Fibroblast of lung (primary cell): ENCODE measurements at places on chromosomes 13 and 19.
A peak's percentile ranks its signal among the peaks of the same experiment; 100 is the strongest.

- no peak for DNase-seq
Measured at GRCh38 chr19:19548915-19549759, 11.1 kb downstream of the CILP2 start.

GRCh38 chr19:489418-490196, 6.7 kb upstream of the MADCAM1 start:
- DNase-seq: peak; percentile 38

DNA sequence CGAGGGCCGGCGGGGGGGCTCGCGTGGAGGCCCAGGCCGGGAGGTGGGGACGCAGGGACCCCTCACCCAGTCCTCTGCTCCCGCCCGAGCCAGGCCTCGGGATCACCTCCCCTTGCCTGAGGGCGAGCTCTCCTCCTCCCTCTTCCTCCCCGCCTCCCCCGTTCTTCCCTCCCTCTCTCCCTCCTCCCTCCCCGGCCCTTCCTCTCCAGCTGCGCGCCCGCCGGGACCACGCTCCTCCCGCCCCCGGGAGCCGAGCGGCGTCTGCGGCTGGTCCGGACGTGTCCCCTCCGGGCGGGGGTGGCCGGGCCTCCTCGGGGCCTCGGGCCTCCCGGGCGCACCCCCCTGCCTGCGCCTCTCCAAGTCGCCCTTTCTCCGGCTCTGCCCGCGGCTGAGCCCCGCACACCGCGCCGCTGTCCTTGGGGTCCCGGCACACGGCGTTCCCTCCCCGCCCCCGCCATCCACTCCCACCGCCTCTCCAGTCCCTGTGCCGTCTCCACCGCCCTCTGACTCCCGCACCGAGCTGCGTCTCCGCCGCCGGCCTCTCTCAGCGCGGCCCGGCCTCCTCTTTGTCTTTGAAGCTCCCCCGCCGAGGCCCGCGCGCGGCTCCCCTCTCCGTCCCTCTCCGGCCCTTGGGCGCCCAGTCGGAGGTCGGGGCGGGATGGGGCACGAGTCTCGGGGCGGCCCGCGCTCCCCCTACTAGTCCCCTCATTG, 5.7 kb downstream of the SOX1 start:
- DNase-seq: peak; percentile 8

GRCh38 chr13:45296259-45296658, 44.7 kb downstream of the TPT1 start:
- DNase-seq: no peak

DNA sequence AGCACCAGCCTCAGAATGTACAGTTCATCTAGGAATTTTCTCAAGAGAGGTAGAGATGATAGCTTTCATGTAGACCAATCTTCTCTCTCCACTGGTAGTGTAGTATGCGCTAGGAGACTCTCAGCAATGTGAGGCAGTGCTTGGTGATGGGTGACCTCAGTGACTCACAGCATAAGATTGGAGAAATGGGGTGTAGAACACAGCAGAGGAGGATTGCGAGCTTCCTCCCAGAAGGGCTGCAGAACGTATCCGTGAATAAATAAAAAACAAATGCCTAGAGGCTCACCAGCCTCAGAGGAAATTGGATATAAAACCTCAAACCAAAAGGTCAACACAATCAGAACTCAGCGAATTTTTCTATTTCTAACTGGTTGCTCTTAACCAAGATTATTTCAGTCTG, 182.9 kb upstream of the RXFP2 start:
- DNase-seq: no peak

DNA sequence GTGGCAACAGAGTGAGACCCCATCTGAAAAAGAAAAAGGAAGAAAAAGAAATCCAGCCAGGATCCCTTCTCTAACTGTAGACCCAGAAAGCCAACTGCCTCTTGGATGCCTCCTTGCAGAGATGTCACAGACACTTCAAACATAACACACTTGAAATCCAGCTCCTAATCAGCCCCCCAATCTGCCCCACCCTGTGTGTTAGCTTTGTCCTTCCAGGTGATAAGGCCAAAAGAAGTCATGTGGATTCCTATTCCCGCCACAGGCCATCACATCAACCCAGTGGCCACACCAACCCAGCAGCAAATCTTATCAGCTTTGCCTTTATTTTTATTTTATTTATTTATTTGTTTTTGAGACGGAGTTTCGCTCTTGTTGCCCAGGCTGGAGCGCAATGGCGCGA, 8.1 kb downstream of the BEST2 start:
- no peak for DNase-seq

DNA sequence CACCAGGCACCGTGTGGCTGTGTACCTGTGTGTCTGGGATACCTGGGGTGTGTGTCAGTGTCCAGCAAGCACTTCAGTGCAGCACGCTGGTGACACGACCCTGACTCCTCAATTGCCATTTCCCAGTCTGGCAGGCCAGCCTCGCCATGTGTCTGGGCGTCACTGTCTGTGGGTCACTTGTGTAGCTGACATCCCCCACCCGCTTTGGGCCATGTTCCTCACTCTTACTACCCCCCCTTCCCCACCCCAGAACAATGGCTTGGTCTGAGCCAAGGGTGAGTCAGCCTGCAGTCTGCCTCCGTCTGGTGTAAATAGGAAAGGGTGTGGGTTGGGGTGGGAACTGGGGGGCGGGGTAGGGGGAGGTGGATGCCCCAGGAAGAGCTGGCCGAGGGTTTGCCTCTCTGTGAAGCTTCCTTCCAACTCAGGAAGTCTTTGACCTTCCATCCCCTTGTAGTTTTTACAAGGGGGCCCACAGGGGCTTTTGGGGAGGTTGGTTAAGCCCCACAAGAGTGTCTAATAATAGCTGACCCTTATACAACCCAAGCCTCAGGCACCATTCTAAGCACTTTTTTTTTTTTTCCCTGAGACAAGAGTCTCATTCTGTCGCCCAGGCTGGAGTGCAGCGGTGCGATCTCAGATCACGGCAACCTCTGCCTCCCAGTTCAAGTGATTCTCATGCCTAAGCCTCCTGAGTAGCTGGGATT, 17.6 kb downstream of the NOVA2 start:
- no peak for DNase-seq

DNA sequence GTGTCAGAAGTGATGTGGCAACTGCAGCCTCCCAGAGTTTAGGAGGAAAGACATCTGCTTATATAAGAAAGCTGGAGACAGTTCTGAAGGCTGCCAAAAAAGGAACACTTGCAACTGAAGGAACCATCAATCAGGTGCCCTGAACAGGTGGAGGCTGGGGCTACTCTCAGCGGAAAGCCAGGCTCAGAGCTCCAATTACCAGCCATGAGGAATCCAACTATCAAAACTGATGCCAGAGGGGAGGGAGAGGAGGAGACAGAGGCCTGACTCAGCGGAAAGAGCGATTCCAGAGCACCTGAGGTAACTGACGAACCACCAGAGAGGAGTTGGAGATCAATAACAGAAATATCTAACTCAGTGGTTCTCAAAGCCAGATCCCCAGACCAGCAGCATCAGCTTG, 24.3 kb downstream of the LEUTX start:
- DNase-seq: no peak

DNA sequence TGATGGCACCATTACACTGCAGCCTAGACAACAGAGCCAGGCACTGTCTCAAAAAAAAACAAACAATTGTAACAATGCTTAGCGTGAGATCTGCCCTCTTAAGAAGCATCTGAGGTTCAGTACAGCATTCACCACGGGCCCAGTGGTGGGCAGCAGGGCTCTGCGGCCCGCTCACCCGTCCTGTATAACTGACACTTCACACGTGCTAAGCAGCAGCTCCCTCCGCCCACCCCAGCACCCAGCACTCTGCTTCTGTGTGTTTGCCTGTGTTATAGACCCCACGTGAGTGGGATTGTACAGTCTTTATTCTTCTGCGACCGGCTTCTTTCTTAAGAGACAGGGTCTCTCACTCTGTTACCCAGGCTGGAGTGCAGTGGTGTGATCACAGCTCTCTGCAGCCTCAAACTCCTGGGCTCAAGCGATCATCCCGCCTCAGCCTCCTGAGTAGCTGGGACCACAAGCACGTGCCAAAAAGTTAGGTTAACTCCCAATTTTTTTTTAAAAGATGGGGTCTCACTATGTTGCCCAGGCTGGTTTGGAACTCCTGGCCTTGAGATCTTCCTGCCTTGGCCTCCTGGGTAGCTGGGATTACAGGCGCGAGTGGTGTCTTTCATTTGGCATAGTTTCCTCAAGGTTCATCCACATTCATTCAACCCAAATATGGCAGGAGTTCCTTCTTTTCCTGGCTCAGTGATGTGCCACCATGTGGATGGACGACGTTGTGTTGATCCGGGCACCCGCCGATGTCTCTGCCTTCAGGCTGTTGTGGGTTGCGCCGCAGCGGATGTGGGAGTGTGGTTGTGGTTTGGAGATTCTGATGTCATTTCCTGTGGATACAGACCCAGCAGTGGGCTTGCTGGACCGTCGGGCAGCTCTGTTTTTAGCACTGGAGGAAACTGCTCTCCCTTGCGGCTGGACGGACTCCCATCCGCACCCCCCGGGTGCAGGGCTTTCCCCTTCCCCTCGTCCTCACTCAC, 170.0 kb downstream of the KDM4B start:
- DNase-seq: peak; percentile 92

GRCh38 chr19:49020931-49021895, 2.9 kb downstream of the CGB3 start:
- DNase-seq: no peak

DNA sequence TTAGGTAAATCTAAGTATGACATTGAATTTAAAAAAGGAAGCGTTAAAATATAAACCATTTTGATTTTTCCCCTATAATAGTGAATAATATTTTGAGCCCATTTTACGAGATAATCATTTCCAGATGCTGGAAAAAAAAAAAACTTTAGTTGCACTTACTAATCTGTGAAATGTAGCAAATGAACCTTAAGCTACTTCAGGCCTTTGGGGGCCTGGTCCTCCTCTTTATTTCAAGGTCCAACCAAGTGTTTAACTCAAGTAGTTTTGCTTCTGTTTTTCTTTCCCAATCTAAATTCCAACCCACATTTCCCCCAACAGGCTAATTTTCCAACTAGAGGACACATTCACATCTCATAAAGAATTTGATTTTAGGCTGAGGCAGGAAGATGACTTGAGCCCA, 101.2 kb downstream of the TNFRSF19 start:
- peak; percentile 63 for DNase-seq

GRCh38 chr13:43333176-43333575, 309.8 kb downstream of the DNAJC15 start:
- DNase-seq: no peak

DNA sequence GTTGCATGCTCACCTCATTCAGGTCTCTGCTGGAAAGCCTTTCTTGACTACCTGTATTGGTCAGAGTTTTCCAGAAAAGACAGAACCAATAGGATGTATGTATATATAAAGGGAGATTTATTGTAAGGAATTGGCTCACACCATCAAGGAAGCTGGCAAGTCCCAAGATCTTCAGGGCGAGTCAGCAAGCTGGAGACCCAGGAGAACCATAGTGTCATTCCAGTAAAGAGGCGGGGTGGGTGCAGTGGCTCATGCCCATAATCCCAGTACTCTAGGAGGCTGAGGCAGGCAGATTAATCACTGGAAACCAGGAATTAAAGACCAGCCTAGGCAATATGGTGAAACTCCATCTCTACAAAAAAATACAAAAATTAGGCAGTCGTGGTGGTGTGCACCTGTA, 30.4 kb upstream of the FARP1 start:
- DNase-seq: no peak

DNA sequence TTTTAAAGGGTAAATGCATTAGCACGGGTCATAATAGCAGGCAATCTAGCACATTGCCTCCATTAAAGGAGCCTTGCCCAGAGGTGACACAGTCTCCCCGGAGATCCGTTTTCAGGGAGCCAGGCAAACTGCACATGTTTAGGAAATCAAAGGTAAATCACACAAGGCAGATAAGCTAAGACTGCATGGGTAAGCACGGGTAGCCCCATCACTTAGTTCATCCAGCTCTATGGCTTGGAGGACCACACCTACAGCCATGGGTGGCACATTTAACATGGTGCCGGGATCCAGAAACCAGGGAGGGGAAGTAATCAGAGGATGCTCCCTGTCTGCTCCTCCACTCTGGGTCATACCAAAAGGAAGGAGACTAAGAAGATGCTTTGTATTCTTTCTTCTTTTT, 16.8 kb downstream of the LGALS16 start:
- DNase-seq: no peak

DNA sequence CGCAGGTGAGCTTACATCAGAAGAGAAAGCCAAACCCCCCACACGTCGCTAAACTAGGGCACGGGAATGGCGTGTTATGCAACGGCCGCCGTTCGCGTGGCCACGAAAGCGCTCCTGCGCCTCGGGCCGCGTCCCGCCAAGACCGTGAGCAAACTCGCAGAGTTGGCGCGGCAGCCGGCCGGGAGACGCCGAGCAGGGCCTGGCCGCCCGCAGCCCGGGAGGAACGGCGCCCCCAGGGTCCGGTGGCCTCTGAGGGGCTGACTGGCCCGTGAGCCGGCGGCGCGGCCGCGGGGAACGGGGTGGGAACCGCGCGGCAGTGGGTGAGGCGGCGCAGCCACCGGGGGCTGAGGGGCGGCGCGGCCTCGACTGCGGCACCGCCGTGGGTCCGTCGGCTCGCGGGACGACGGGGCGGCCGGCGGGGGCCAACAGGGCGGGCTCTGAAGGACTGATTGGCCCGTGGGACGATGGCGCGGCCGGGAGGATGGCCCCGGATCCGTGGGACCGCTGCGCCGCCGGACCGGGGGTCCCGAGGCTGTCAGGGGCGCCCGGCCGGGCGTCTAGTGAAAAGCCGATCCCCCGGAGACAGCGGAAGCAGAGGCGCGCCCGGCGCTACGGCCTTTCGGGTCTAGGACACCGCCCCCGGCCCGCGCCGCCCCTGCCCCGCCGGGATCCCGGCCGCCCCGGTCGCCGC, 903 bp downstream of the LATS2 start:
- DNase-seq: no peak

- no peak for DNase-seq
Measured at GRCh38 chr19:7916103-7916954, 1.7 kb downstream of the TGFBR3L start.

DNA sequence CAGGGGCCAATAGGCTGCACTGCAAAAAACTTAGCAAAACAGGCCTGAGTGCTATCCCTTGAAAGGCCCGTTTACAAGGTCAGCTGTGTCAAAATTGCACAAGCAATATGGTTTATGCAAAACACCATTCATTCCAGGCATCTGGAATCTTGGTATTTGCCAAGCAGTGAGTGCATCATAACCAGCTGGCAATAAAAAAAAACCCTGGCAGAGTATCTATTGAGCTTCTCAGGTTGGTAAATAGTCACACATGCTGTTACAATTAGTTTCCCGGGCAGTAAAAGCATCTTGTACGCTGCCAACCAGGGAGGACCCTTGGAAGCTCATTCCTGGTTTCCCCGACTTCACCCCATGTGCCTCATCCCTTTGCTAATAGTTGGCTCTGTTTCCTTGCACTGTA, 21.3 kb downstream of the ZNF77 start:
- DNase-seq: peak; percentile 30

DNA sequence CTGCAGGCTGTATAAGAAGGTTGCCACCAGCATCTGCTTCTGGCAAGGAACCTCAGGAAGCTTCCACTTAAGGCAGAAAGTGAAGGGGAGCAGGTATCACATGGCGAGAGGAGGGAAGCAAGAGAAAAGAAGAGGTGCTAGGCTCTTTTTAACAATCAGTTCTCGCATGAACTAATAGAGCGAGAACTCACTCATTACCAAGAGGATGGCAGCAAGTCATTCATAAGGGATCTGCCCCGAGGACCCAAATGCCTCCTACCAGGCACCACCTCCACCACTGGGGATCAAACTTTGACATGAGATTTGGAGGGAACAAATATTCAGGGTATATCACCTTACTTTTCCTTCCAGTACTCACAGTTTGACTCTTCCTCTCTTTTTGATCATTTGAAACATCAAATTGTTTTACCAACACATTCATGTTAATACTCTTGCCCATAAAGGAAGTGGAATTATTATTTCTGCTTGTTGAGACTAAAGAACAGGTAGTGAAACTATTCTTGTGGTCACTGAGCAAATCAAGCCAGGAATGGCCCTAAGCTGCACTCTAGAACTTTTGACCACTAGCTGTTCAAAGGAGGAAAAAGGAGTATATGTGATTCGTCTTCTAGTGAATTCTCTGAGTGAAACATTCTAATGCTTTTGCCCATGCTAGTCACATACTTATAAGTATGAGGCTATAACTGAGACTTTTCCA, 45.0 kb downstream of the LACC1 start:
- DNase-seq: no peak
